ENCODE measurements at places on chromosomes 11 and 22.
A peak's percentile ranks its signal among the peaks of the same experiment; 100 is the strongest.

GRCh38 chr11:132264616-132265015 is 894.2 kb downstream of the NTM start:
- peak; percentile 54 for DNase-seq

DNA sequence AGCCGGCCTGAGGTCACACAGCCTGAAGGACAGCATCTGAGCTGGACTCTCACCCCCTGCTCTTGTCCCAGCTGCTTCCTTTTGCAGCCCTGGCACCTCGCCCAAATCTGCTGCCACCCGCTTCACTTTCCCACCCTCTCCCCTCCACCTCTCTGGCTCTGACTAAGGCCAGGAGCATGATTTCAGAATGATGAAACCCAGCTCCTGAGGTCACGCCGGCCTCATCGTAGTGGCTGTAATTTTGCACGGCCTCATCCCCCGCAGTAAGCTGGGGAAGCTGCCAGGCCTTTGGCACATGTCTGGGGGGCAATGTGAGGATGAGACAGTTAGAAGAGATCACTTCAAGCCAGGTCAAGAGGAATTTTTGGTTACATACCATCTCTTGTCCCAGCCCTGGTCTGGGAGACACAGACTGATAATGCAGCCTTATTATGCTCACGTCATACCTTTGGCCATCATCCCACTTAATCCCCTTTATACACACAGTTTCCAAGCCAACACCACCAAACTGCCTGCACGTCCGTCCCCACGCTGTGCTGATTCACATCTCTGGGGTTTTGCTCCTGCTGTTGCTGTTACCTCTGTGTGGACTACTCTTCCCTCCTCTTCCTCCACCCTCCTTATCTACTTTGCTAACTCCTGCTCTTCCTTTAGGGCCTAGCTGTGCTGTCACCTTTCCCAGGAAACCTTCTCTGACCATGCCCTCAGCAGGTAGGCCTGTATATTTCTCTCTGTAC is 58.1 kb downstream of the CHRDL2 start:
- peak; percentile 71 for DNase-seq

DNA sequence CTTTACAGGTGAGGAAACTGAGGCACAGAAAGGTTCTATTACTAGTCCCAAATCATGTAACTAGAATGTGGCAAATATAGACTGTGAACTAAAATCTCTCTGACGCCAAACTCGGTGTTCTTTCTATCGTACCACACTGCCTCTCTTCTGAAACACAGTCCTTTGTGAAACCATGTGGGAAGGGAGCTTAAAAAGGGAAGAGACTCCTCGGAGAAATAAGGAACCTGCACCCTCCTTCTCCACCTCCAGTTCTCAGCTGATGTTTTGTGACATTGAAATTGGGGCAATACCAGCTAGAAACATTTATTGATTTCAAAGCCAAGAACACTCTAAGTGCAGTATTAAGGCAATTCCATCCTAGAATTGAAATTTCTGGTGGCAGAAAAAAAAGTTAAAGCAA is 76.4 kb upstream of the DRD2 start:
- no peak for DNase-seq

DNA sequence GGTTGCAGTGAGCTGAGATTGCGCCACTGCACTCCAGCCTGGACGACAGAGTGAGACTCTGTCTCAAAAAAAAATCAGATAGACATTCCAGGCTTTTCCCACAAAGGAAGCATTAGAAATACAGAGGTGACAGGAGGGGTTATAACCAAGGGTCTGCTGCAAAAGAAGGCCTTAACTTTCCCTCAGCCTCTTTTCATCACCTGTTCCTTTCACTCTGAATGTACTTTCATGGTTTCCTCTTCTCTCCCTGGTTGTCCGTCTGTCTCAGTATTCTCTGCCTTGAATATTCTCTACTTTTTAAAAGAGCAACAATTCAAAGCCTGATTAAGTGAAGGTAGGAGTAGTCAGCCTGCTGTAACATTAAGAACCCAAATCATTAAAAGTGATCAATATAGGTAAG is 50.2 kb downstream of the CELF1 start:
- DNase-seq: no peak

GRCh38 chr11:34064291-34064690 is 12.8 kb downstream of the CAPRIN1 start:
- no peak for DNase-seq

- DNase-seq: no peak
Observed at GRCh38 chr11:132055296-132055695, 684.9 kb downstream of the NTM start.

DNA sequence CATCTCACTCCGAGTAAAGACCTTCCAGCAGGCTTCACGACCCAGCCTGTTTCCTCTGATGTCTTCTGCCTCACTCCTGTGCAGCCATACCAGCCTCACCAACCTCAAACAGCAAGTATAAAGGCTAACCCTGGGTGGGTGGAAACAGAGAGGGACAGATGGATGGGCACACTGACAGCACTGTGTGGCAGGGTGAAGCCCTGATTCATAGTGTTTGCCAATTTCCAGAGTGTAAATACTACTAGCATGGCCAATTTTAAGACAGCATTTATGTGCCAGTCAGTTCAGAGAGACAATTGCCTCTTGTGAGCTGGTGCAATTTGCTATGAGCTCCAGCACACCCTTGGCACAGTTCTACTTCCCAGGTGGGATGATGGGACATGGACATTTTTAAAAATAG is 21.5 kb downstream of the TST start:
- no peak for DNase-seq

DNA sequence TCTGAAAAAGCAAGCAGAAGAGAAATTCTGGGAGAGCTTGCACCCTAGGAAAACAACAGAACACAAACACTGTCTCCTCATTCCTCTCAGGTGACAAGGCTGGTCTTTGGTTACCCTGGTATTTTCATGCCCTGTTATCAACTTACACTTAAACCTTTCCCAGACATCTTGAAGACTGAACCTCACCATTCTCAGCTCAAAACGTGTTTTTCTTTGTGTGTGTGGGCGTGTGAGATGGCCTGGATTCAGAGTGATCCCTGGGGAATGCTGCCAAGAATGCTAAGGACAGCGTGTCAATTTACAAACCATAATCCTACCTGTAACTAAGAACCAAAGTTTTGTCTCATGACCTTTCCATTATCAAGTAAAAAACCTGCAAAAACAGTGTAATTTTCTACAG is 33.3 kb downstream of the ELF5 start:
- DNase-seq: peak; percentile 30

- no peak for DNase-seq
Observed at GRCh38 chr11:19929147-19929546, 216.5 kb downstream of the NAV2 start.

DNA sequence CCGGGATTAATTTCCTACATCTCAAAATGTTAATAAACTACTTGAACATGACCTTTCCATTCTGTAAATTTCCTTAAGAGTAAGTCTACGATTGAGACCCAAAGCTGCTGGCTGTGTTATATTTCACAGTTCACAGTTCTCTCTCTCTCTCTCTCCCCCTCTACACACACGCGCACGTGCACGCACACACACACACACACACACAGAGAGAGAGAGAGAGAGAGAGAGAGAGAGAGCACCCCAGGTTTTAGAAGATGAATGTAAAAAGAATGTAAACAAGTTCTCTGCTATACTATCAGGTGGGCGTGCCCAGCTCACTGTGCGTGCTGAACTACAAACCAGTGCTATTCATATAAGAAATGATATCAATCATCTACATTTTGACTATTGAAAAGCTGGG is 3.3 kb downstream of the BDNF start:
- DNase-seq: peak; percentile 61

- DNase-seq: peak; percentile 60
Observed at GRCh38 chr11:765025-765801, 12.1 kb downstream of the GATD1 start.

DNA sequence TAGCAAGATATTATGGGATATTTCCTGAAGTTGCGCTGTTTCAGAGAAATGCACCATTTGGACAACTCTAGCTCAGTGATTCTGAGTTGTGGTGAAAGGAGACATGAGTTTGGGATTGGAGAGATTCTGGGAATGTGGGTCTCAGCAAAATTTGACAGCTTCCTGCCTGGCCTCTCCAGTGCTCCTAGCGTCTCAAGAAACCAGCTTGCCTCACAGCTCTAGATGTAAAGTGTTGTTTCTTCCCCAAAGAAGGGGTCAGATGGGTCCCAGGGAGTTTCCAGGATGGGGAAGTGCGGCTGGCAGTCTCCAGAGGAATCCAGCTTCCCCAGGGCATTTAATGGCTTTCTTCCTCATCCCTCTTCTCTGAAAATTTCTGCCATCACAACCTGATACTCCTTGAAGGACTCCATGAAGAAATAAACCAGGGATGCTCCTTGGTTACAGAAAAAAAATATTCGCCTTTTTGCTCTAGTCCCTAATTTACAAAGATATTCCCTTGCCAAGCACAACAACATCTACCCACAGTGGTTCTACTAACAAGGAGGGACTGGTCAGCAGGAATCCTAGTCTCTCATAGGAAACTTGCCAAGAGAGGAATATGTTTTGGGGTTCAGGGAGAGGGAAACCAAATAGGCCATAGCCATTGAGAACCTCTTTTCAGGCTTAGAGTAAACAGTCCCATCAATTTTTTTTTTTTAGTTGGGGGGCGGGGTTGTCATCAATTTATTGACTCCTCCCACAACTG is 185.4 kb upstream of the E2F8 start:
- no peak for DNase-seq

DNA sequence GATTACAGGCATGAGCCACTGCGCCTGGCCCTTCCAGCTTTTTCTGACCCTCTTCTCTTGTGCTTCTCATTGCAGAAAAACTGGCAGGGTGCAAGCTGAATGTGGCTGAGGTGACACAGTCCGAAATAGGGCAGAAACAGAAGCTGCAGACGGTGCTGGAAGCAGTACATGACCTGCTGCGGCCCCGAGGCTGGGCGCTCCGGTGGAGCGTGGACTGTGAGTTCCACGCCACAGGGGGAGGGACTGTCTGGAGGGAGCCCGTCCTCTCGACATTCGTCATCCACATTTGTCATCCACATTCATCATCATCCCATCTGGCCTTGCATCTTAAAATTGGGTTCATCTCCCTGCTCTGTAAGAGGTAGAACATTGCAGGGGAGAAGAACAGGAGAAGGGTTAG is 49.3 kb upstream of the PARVG start:
- no peak for DNase-seq

- DNase-seq: peak; percentile 62
Observed at GRCh38 chr22:23219822-23220484, 39.6 kb downstream of the BCR start.

- no peak for DNase-seq
Observed at GRCh38 chr11:29780756-29781155, 236.1 kb downstream of the KCNA4 start.

DNA sequence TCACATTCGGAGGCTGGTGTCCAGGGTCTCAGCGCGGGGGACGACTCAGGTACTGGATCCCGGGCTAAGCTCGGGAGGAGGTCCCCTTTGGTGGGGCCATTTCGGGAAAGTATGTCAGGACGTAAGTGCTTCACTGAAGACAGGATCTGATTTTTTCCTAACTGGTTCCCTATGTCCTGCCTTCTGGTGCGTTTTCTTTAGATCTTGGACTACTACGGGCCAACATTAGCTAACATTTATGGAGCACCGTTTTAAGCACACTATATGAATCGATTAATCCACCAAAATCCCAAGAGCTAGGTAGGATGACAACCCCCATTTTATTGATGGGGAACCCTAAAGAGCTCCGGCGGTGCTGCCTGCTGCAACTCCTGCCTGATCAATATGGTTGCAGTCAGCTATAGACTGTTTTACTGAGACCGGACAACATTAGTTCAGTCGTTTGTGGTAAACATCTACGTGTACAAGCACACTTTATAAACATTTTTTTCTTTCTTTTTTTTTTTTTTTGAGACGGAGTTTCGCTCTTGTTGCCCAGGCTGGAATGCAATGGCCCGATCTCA is 17.0 kb upstream of the WDR74 start:
- DNase-seq: peak; percentile 52

DNA sequence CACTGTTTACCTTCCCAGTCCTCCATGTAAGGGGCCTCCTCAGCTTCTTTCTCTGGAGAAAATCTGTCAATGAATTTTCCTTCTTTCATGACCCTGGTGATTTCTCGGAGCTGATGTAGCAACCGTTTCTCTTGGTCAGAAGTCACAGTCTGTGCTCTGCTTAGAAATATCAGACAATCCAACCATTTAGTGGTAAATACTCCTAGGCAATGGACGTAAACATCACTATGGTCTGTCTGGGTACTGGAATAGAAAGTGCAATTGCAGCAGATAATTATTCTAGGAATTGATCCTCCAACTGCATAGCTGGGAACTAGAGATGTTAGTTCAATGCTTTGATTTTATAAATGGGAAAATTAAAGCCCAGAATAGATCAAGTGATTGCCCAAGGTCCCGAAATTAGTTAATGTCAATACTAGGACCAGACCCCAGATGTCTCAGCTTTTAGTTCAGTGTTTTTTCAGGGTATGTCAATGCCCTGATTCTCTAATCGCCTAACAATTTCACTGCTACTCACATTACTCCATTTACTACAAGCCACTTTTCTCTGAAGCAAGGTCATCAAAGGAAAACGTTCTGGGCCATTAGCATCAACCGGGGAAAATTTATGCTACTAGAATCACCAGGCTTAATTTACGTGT is 42.1 kb downstream of the RIC3 start:
- DNase-seq: peak; percentile 33

DNA sequence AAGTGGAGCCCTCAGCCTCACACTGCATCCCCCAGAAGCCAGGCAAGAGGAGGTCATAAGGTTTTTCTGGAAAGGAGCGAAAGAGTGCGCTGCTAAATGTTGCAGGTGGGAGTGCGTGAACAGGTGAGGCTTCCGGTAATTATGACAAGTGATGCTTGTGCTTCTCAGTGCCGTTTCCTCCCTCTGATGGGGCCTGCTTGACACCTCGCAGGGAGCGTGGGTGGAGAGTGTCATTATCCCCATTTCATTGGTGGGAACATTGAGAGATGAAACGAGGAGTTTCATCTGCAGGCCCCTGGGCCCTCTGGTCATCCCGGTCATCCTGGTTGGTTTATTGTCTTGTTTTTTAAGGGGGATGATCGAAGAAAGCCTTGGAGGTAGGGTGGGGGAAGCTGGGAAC is 57.5 kb downstream of the BCR start:
- DNase-seq: peak; percentile 48

- DNase-seq: no peak
Observed at GRCh38 chr11:91813263-91813662, 411.4 kb upstream of the FAT3 start.

DNA sequence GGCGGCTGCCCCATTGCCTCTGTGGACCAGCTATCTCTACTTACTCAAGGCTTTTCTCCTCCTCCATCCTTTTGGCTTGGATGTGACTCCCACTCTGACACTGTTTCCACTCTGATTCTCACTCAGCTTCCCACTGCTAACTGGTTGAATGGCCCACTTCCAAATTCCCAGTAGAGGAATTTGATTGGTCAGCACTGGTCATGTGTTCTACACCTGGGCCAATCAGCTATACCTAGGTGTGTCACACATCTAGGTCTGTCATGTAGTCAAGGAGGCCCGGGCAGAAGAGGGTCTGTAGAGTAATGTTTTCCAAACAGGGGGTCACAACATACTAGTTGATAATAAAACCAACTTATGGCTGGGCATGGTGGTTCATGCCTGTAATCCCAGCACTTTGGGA is 53.3 kb downstream of the TPBGL start:
- no peak for DNase-seq

All from NCI-H69 (cell line).